ENCODE measurements at places on chromosomes 7 and 10.
A peak's percentile ranks its signal among the peaks of the same experiment; 100 is the strongest.

DNA sequence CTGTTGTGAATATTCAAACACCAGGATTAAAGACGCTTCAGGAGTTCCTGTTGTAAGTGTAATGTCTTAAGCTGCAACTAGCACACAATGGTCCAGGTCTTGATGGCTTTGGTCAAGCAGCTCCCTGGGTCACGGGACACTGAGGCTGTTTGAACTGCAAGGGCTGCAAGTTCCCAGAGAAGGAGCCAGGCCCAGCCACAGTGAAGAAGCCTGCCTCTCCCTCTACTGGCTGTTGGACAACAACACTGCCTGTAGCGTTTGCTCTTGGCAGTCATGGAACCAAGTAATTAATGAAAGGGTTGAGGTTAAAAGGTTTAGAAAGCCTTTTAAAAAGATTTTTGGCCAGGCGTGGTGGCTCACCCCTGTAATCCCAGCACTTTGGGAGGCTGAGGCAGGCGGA, 31.9 kb upstream of the GUSB start:
- peak; percentile 30 for DNase-seq

- no peak for DNase-seq
Measured at GRCh38 chr7:371119-371778, 81.3 kb downstream of the FOXL3 start.

- DNase-seq: no peak
Measured at GRCh38 chr7:157477550-157478212, 140.9 kb downstream of the DNAJB6 start.

GRCh38 chr7:92244808-92245486, 767 bp downstream of the KRIT1 start:
- DNase-seq: no peak

Measured in fibroblast of the conjunctiva (primary cell).